ENCODE measurements at places on chromosomes 4 and X.

GRCh38 chr4:121863799-121864198 is 6.5 kb downstream of the BBS7 start:
- no peak for DNase-seq
- H3K4me3 ChIP-seq, result no peak overlapping the region
- no peaks in the 10 kb centered on the region for H3K4me1 ChIP-seq

- no peaks in the 10 kb centered on the region for H3K27me3 ChIP-seq
- no peak overlapping the region for H3K27ac ChIP-seq
- H3K4me3 ChIP-seq, result no peak overlapping the region
- no peaks in the 10 kb centered on the region for H3K4me1 ChIP-seq
- no peak for DNase-seq
These were observed 5.5 kb downstream of the PNMA3 start for GRCh38 chrX:153061732-153062131.

- H3K4me1 ChIP-seq, result no peaks in the 10 kb centered on the region
- H3K4me3 ChIP-seq, result no peak overlapping the region
- no peak overlapping the region for H3K27ac ChIP-seq
- no peaks in the 10 kb centered on the region for H3K36me3 ChIP-seq
- DNase-seq, result no peak
- H3K27me3 ChIP-seq, result no peaks in the 10 kb centered on the region
These were observed 144.2 kb downstream of the PDHA2 start for GRCh38 chr4:95984081-95984480.

GRCh38 chr4:21811565-21811964 is 137.0 kb downstream of the KCNIP4 start:
- H3K27ac ChIP-seq, result no peak overlapping the region
- no peaks in the 10 kb centered on the region for H3K27me3 ChIP-seq
- no peaks in the 10 kb centered on the region for H3K4me1 ChIP-seq
- no peaks in the 10 kb centered on the region for H3K36me3 ChIP-seq

GRCh38 chrX:51496501-51497291 is at the start of gene NUDT11:
Gene NUDT11 (minus strand): TSS chrX:51496592. CDS start chrX:51496444, 148 bp downstream.
- DNase-seq, result no peak
- H3K36me3 ChIP-seq, result no peaks in the 10 kb centered on the region
- H3K4me3 ChIP-seq, result no peak within 1 kb of the TSS
- no peaks in the 10 kb centered on the region for H3K27me3 ChIP-seq

DNA sequence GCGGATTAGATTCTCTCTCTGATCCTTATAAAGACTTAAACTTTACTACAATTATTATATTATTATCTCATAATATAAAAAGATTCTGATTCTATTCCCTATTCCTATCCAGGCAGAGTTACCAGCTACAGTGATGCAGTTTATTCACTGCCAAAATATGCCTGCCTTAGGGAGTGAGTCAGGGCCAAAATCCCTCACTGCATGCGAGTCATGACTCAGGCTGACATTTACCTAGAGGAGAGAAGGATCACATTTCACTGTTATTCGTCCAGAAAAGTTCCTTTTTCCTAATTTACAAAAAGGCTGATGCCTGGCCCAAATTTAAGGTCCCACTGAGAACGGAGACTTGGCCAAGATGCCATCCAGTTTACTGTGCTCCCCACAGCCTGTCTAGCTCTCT is 168.5 kb upstream of the LDB2 start:
- H3K27ac ChIP-seq, result no peak overlapping the region
- no peaks in the 10 kb centered on the region for H3K4me1 ChIP-seq
- no peaks in the 10 kb centered on the region for H3K27me3 ChIP-seq
- DNase-seq, result no peak

GRCh38 chr4:617644-618641 is 7.4 kb upstream of the PDE6B start:
- no peaks in the 10 kb centered on the region for H3K4me1 ChIP-seq
- no peak for DNase-seq
- H3K27ac ChIP-seq, result no peak overlapping the region

DNA sequence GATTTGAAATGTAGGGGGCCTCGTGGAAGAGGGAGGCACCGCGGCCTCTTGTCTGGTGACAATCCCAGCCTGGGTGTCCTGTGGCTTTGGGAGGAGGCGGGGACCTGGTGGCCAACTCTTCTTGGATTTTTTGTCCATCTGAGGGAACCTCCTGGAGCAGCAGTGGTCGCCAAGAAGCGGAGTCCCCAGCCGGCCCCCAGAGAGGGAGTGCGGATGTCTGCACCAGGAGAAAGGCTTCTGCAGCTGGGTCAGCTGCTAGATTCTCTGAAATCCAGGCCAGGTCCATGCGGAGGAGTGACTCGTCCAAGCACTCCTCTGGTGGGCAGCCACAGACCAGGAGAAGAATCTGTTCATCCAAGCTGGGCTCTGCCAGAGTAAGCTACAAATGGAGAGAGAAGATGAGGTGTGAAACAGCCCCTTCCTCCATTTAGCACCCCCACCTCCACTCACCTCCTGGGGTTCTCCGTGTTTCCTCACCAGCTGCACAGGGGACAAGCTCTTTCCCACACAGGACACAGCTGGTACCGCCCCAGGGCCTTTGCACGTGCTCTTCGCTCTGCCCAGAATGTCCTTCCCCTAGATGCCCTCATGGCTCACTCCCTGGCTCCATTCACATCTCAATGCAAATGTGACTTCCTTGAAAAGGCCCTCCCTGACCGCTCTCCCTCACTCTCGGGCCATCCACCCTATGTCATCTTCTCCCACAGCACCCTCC is 27.6 kb downstream of the C4orf50 start:
- no peak overlapping the region for H3K4me3 ChIP-seq
- H3K36me3 ChIP-seq, result no peaks in the 10 kb centered on the region
- H3K4me1 ChIP-seq, result peaks cover 4% of the 10 kb centered on the region
- no peak overlapping the region for H3K27ac ChIP-seq

DNA sequence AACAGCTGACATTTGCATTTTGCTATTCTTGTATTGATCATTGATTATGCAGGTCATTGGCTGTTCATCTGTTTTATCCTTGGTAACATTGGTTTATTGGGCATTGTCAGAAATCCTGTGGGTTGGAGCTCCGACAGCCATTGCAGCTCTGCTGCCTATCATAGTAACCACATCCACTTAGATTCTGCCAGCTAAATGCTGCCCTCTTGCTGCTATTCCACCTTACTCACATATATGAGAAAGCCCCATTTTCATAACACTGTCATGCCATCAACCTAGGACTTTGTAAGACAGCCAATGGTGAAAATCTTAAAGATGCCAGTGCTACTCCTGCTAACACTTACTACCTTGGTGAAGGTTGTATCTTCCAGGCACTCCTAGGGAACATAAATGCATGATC is 187.3 kb upstream of the CXCL13 start:
- no peak for DNase-seq
- H3K4me3 ChIP-seq, result no peak overlapping the region
- H3K27me3 ChIP-seq, result no peaks in the 10 kb centered on the region
- no peaks in the 10 kb centered on the region for H3K36me3 ChIP-seq

DNA sequence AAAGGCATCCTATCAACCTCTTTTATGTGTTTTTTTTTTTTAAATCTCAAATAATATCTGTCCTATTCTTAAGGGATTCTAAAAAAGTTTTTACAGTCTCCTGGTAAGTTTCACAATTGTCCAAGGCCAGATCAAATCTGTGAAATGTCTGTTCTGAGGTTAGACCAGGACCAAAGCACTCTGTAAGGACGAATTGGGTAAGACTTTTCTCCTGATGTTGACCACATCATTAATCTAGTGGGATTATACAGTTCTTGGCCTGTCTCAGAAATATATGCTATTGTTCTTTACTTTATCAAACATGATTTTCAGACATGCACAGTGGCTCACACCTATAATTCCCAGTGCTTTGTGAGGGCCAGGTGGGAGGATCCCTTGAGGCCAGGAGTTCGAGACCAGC is 45.8 kb upstream of the TMEM131L start:
- H3K27ac ChIP-seq, result no peak overlapping the region
- H3K27me3 ChIP-seq, result no peaks in the 10 kb centered on the region
- H3K4me1 ChIP-seq, result peaks cover 9% of the 10 kb centered on the region

DNA sequence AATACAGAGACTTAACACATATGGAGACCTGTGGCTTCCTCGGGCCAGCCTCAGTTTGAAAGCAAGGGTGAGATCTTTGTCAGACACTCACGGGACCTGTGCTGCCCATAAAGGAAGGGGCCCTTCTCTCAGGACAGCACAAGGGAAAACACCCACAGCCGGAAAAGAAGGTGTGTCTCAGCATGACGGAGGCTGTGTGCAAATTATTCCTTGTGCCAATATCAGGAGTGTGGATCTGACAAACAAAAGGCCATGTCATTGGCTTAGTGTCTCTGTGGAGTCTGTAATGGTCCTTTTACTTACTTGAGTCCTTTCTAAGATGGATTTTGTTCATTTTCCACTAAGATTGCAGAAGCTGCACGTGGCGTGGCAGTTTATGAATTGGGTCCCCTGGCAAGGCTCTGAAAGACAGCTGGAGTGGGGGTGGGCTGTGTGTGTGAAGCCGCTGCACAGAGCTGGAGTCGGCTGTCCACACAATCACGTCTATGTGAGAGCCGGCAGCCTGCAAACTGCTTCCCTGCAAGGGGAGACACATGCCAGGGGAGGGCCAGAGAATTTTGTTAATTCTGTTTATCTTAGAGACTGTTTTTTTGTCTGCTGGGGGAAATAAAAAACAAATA is 1.9 kb downstream of the ENPP6 start:
- no peaks in the 10 kb centered on the region for H3K36me3 ChIP-seq
- DNase-seq, result no peak
- H3K27me3 ChIP-seq, result no peaks in the 10 kb centered on the region
- H3K4me1 ChIP-seq, result no peaks in the 10 kb centered on the region

DNA sequence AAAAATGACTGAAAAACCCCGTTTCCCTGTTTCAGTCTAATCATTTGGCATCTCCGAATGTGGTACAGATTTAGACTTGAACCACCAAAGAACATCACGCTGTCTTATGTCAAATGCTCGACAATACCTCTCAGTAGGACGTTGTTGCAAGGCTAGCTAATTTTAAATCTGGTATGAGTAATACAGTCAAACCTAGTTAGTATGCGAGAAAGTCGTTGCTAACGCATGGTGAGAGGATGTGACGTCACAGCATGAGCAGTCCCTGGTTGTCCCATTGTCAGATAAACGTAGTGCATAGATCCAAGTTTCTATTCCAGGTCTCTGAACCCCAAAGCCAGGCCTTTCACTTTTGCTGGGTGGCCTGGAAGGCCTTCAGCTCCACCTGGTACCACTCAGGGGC is 44.7 kb downstream of the SETD7 start:
- no peak overlapping the region for H3K27ac ChIP-seq
- H3K36me3 ChIP-seq, result no peaks in the 10 kb centered on the region
- H3K27me3 ChIP-seq, result no peaks in the 10 kb centered on the region

DNA sequence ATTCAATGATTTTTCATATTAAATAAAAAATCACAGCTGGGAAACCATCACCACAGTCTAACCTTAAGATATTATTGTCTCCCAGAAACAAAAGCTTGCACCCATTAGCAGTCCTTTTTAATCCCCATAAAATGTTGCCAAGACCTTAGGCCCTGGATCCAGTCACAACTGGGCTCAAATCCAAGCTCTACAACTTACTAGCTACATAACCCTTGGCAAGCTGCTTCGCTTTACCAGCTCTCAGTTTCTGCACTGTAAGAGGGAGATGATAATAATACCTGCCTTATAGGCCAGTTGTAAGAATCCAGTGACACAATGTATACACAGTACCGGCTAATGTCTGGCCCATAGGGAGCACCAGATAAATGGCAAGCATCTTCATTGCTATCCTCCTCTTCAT is 400.9 kb upstream of the FGF13 start:
- H3K4me1 ChIP-seq, result no peaks in the 10 kb centered on the region
- no peak overlapping the region for H3K27ac ChIP-seq
- no peaks in the 10 kb centered on the region for H3K27me3 ChIP-seq
- DNase-seq, result no peak
- H3K36me3 ChIP-seq, result no peaks in the 10 kb centered on the region
- H3K4me3 ChIP-seq, result no peak overlapping the region

GRCh38 chr4:7294176-7294756 is 101.9 kb downstream of the SORCS2 start:
- no peaks in the 10 kb centered on the region for H3K36me3 ChIP-seq
- no peak for DNase-seq
- no peak overlapping the region for H3K4me3 ChIP-seq
- no peak overlapping the region for H3K27ac ChIP-seq
- H3K4me1 ChIP-seq, result no peaks in the 10 kb centered on the region
- H3K27me3 ChIP-seq, result no peaks in the 10 kb centered on the region

DNA sequence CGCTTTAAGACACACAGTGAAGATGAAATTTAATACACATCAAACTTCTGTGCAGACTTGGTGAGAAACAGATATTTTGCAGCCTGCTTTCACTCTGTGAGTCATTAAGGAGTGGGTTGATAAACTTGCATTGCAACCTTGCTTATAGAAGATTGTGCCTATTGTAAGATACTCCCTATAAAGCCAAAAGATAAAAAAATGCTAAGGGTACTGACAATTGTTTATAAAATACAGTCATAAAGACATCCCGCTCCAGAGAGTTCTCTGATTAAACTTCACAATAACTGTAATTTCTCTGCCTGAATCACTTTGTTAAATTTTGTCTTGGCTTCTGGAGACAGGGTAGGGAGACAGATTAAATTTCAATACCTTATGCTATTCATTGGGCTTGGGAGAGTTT is 49.1 kb downstream of the GALNT7 start:
- no peaks in the 10 kb centered on the region for H3K27me3 ChIP-seq
- no peaks in the 10 kb centered on the region for H3K4me1 ChIP-seq
- no peak overlapping the region for H3K27ac ChIP-seq
- DNase-seq, result no peak

GRCh38 chrX:21840193-21840545 is 752 bp downstream of the MBTPS2 start:
- H3K27ac ChIP-seq, result peak overlapping the region; percentile 65
- DNase-seq, result no peak
- H3K4me1 ChIP-seq, result no peaks in the 10 kb centered on the region
- no peaks in the 10 kb centered on the region for H3K27me3 ChIP-seq

DNA sequence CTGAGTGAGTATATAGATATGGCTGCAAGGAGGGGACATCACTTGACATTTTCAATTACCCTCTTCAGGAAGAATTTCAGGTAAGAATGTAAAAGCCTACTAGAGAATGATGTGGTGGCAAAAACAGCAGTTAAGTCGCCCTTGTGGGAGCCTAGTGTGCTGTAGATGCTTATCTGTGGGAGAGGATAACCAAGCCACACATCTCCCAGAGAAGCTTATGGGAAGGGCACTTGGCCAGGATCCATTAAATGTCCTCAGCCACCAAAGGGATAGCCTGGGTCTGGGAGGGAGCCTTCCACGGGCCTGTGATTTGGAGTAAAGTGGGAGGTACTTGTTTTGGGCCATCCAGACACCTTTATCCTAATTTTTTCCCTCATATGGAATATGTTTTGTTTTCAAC is 41.3 kb upstream of the BCLAF3 start:
- no peaks in the 10 kb centered on the region for H3K27me3 ChIP-seq
- H3K27ac ChIP-seq, result no peak overlapping the region
- H3K4me1 ChIP-seq, result no peaks in the 10 kb centered on the region

GRCh38 chrX:148940411-148940996 is 440.1 kb downstream of the AFF2 start:
- H3K27ac ChIP-seq, result no peak overlapping the region
- H3K27me3 ChIP-seq, result no peaks in the 10 kb centered on the region
- no peaks in the 10 kb centered on the region for H3K36me3 ChIP-seq
